ENCODE measurements at places on chromosomes 1 and 21.

DNA sequence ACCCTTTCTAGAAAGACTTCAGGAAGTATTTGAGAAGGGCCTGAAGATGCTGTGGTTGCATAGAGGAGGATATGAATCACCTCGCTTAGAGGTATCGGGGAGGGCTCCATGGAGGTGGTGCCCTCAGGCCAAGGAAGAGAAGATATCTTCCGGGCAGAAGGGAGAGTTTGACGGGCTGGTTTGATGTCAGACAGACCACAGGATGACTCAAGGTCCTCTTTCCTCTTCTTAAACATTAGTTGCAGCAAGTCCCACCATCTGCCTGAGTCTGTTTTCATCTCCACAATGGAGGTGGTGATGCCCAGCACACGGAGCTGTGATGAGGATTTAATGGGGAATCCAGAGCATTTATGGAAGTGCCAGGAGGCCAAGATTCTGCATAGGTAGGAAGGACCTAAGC lies 25.1 kb upstream of the RUNX3 start:
- no peak for DNase-seq

- no peak for DNase-seq
Observed at GRCh38 chr1:204232526-204232925, 18.7 kb upstream of the GOLT1A start.

DNA sequence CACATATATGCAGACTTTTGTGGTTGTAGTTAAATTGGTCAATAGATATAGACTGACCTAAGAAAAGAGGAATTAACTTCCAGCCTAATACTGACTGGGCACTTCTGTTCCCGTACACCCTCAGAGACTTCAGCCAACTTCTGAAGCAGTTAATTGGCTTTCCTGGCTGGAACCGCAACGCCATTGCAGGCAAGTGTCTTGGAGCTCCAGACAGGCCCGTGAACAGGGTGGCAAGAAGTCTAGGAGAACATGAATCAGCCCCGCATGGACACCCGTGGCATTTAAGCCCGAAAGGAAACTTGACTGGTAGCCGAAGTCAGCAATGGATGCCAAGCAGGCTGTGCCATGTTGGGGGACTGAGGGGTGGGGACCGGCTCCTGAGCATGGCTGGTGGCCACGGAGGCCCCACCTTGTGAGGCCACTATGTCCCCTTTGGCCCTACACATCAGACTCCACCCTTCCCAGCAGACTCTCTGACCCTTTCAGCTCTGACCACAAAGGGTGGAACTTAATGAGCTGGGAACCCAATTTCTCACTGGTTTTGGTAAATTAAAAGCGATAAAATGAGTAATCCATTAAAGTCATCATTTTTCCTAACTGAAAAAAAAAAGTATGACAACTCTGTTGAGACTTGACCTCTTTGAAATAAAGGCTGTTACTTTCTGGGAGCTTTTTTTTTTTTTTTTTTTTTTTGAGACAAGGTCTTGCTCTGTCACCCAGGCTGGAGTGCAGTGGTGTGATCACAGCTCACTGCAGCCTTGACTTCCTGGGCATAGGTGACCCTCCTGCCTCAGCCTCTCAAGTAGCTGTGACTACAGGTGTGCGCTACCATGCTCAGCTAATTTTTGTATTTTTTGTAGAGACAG lies 54.1 kb downstream of the RUNX1 start:
- DNase-seq, result no peak

GRCh38 chr1:46675549-46676314 lies 4.1 kb downstream of the TEX38 start:
- no peak for DNase-seq

DNA sequence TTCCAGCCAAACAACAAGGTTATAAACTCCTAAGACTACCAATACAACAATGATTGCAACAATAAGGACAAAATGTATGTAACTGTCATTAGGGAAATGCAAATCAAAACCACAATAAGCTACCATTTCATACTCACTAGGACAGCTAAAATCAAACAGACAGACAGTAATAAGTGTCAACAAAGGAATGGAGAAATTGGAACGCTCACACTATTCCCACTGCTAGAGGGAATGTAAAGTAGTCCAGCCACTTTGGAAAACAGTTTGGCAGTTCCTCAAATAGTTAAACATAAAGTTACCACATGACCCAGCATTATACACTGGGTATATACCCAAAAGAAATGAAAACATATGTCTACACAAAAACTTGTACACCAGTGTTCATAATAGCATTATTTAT lies 9.3 kb downstream of the PRKAB2 start:
- DNase-seq, result no peak

DNA sequence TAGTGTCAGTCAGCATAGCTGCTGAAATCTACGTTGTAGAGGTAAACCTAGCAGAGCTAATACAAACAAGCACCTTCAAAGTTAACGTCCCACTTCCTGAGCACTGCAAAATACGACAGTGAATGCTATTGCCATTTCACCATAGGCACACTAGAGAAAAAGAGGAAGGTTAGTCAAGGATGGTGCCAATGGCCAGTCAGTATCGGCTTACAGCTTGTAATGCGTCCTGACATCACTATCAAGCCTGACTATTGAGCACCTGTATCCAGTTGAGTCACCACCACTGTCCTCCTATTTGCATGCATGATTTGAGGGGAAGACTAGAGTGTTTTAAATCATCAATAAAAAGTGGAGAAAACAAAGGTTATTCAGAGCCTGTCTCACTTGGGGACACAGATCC lies 34.4 kb downstream of the NUCKS1 start:
- no peak for DNase-seq

- DNase-seq, result no peak
Observed at GRCh38 chr1:15542388-15543250, 16.0 kb downstream of the DNAJC16 start.

- DNase-seq, result no peak
Observed at GRCh38 chr1:159798893-159799292, 3.3 kb upstream of the FCRL6 start.

DNA sequence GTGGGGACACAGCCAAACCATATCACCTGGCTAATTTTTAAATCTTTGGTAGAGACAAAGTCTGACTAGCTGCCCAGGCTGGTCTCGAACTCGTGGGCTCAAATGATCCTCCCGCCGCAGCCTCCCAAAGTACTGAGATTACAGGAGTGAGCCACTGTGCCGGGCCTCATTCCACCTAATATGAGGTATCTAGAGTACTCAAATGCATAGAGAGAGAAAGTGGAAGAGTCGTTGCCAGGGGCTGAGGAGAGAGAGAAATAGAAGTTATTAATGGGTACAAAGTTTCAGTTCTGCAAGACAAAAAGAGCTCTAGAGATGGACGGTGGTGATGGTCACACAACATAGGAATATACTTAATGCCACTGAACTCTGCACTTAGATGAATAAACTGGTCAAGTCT lies 119.6 kb downstream of the TOMM20 start:
- no peak for DNase-seq

- DNase-seq, result no peak
Observed at GRCh38 chr21:31347435-31348032, 3.5 kb upstream of the TIAM1 start.

GRCh38 chr1:3298197-3298596 lies 156.3 kb upstream of the ARHGEF16 start:
- no peak for DNase-seq

DNA sequence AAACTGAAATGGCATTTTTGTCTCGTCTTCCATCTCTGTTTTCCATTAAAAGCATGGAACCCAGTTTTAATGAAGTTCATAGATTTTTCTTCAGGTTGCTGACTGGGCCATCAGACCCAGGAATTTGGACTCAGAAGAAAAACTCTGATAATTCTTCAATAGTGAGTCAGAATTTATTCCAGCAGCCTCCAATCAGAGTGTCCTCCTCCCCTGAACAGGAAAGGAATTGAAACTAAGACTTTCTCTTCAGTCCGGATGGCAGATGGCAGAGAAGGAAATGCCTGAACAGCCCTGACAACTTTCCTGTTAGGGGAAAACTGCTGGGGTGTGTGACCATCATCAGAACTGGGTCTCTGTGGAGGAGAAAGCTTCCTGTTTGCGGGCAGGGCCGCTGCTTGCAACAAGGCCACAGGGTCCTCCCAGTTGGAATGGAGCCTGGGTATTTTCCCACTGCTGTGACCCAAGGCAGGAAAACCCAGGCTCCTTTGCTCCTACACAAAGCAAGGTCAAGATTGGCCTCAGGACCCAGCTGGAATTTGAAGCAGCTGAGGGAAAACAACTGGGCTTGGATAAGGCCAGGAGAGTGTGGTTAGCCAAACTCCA lies 20.7 kb downstream of the CD34 start:
- no peak for DNase-seq

GRCh38 chr1:160161965-160162705 lies 10.7 kb downstream of the ATP1A4 start:
- no peak for DNase-seq

DNA sequence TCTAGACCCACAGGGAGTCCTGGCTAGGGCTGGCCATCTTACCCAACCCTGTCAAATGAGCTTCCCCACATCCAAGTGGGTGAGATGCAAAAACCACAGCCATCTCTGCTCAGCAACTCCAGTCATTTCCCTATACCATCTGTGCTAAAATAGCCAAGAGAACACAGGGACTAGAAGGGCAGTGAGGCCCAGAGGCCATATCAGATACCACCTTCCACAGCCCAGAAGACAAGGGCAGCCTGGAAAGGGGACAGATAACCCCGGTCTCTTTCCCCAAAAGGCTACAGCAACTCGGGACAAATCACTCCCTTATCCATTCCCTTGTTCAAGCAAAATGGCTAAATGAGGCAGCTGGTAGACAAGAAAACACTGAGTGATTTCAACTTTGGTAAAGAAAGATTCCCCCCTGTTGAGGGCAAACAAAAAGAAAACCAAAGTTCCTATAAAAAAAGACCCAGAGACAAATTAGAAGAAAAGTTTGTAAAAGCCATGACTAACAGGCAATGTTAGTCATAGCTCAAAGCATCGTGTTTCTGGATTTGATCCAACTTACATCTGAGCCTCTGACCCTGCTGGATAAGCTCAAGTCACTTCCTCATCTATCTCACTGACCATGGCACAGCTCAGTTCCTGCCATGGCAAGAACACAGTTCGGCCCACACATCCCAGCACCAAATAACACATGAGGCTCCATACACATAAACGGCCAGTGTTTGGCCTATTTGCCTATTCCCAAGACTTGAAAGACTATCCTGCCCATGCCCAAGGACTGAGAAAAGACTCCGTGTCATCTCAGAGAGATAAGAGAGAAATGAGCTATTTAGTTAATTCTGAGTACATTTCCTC lies 3.1 kb downstream of the LAMB3 start:
- no peak for DNase-seq

GRCh38 chr1:79614106-79614505 lies 607.6 kb upstream of the ADGRL4 start:
- DNase-seq, result no peak

GRCh38 chr1:202214089-202214843 lies 20.7 kb downstream of the LGR6 start:
- DNase-seq, result no peak

DNA sequence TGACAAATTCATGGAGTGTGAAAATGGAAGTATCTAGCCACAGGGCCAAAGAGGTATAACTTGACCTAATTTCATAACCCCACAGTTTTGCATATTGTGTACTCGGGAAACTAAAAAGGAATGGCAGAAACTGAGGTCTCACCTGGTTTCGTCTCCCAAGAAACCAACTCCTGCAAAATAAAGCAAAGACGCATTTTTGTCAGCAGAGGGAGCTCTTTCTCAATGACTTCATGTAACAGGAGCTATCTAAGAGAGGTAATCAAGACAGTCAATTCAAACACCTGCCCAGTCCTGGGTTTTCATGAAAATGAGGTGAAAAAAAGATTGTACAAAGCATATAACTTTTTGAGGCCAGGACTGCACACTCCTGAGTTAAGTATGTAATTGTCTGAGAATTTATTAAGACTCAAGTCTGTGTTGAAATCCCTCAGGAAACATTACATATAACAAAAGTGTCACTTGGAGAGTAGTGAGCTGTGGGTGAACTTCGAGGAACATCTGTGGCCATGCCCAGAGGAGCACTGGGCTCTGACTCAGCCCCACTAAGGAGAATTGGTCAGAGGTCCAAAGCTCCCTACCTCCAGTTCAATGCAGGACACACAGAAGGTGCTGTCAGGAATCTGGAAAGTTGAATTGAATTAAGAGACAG lies 17.6 kb downstream of the FCRL4 start:
- no peak for DNase-seq

DNA sequence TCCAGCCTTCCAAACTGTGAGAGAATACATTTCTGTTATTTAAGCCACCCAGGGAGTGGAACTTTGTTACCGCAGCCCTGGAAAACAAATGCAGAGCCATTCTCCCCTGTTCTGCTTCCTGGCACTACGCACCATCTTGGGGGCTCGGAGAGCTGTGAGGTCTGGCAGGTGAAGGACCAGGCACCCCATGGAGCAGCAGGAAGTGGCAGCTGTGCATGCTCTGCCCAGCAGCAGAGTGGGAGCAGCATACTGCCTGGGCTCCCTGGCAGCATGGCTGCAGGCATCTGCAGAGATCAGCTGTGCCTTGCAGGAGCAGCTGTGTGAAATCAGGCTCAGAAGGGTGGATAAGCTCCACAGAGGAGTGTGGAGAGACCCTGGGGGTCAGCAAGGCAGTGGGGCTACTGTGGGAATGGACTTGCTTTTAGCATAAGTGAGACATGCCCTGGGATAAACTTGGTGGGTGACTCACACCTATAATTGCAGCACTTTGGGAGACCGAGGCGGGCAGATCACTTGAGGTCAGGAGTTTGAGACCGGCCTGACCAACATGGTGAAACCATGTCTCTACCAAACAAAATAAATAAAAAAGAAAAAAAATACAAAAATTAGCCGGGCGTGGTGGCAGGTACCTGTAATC lies 17.7 kb upstream of the ZSCAN20 start:
- no peak for DNase-seq

GRCh38 chr1:82589588-82589987 lies 788.9 kb downstream of the ADGRL2 start:
- DNase-seq, result no peak

DNA sequence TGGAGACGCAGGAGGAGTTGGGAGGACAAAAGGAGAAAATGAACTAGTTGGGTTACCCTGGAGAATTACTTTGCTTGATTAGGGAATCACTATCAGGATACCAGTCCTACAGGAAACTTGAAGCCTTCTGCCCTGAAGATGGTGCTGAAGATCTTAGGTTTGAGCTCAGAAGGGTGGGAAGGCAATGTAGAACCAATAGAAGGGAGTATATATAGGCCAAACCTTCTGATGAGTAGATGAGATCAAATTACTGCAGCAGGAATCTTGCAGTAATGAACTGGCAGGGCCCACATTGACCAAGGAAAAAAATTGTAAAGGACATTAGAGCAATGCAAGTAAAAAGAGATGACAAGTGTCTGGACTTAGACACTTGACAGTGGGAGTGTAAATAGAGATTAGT lies 116.3 kb upstream of the CACYBP start:
- DNase-seq, result no peak
